MM.1S (cell line): ENCODE measurements at places on chromosomes 5 and 9.

- no peak overlapping the region for H3K27ac ChIP-seq
- DNase-seq: no peak
- no peak overlapping the region for H3K4me3 ChIP-seq
Observed at GRCh38 chr9:105309531-105309931, 65.1 kb downstream of the SLC44A1 start.

DNA sequence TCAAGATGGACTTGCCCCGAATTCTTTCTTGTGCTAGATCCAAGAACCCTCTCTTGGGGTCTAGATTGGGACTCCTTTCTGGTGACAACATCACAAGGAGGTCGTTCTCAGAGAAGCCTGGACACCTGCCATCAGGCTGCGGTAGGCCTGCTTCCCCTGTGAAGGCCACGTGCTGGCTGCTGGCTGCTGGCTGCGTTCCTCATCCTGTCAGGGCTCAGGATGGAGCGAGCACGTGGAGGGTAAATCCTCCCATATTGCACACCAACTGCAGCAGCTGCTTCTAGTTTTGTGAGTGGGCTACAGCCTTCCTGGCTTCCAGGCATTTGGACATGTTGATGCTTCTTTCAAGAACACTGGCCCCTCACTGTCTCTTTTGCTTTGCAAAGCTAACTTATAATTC lies 95.6 kb downstream of the HSPA4 start:
- H3K27ac ChIP-seq: no peak overlapping the region
- DNase-seq: no peak
- peaks cover 10% of the 10 kb centered on the region; the same call in 1 of the 2 replicates for H3K4me1 ChIP-seq
- no peaks in the 10 kb centered on the region for H3K36me3 ChIP-seq
- no peaks in the 10 kb centered on the region for H3K27me3 ChIP-seq
- H3K4me3 ChIP-seq: no peak overlapping the region

- no peaks in the 10 kb centered on the region for H3K27me3 ChIP-seq
- H3K4me1 ChIP-seq: no peaks in the 10 kb centered on the region
- H3K4me3 ChIP-seq: no peak overlapping the region
- no peak for DNase-seq
Observed at GRCh38 chr5:14327624-14328023, 184.5 kb downstream of the TRIO start.

DNA sequence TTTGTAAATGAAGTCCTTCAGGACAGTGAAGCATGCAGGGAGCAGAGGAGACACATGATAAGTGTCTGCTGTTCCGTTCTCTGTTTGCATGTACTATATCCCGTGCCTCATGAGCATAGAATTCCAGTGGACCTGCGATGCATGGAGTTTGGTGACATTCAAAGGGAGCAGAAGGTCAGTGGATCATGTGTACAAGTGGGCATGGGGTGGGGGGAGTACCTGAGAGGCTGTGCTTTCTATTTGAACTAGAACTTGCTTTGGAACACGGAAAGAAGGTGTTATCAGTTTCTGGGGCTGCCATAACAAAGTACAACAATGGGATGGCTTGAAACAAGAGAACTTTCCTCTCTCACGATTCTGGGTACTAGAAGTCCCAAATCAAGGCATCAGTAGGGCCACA lies 5.1 kb upstream of the CCNJL start:
- DNase-seq: no peak
- no peak overlapping the region for H3K4me3 ChIP-seq
- H3K27ac ChIP-seq: no peak overlapping the region
- H3K27me3 ChIP-seq: 0 out of 2 replicates have a peak, but pooled peaks cover 4% of the 10 kb centered on the region
- no peaks in the 10 kb centered on the region for H3K36me3 ChIP-seq
- peaks cover 11% of the 10 kb centered on the region for H3K4me1 ChIP-seq

GRCh38 chr5:2005101-2006041 lies 122.6 kb upstream of the IRX4 start:
- no peaks in the 10 kb centered on the region for H3K36me3 ChIP-seq
- no peaks in the 10 kb centered on the region for H3K4me1 ChIP-seq
- no peaks in the 10 kb centered on the region; the same call in 1 of the 2 replicates for H3K27me3 ChIP-seq
- no peak overlapping the region for H3K27ac ChIP-seq

GRCh38 chr5:172556971-172557461 lies 84.0 kb upstream of the NEURL1B start:
- no peak overlapping the region for H3K27ac ChIP-seq
- H3K36me3 ChIP-seq: no peaks in the 10 kb centered on the region
- DNase-seq: no peak
- no peaks in the 10 kb centered on the region for H3K4me1 ChIP-seq

DNA sequence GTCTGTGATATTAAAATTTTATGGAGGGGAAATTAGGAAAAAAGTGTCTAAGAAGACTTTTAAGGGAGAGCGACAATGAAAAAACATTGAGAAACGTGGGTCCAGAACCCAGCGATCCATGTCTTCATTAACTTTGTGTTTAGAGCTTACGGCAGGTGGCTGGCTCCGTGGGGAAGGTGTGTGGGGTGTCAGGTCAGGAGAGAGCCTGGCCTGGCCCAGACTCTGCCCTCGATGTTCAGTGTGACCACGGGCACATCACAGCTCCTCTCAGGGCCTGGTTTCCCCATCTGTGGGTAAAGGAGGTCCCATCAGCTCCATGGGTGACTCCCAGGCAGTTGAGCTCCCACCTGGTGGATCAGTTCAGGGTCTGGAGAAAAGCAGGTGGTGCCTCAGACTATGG lies 22.1 kb downstream of the DAB2IP start:
- no peaks in the 10 kb centered on the region for H3K36me3 ChIP-seq
- H3K4me3 ChIP-seq: no peak overlapping the region
- no peaks in the 10 kb centered on the region for H3K4me1 ChIP-seq

- DNase-seq: no peak
- no peaks in the 10 kb centered on the region for H3K27me3 ChIP-seq
- H3K4me1 ChIP-seq: no peaks in the 10 kb centered on the region
- H3K36me3 ChIP-seq: peaks cover 11% of the 10 kb centered on the region
- no peak overlapping the region for H3K4me3 ChIP-seq
- H3K27ac ChIP-seq: no peak overlapping the region
Observed at GRCh38 chr5:172920447-172920849, 38.8 kb upstream of the RPL26L1 start.

- H3K27me3 ChIP-seq: no peaks in the 10 kb centered on the region
- no peak overlapping the region for H3K4me3 ChIP-seq
- H3K36me3 ChIP-seq: no peaks in the 10 kb centered on the region
- no peaks in the 10 kb centered on the region for H3K4me1 ChIP-seq
- H3K27ac ChIP-seq: no peak overlapping the region
- DNase-seq: no peak
Observed at GRCh38 chr5:9239071-9239470, 306.8 kb downstream of the SEMA5A start.

- H3K4me3 ChIP-seq: no peak overlapping the region
- H3K27ac ChIP-seq: no peak overlapping the region
- H3K27me3 ChIP-seq: no peaks in the 10 kb centered on the region
- H3K4me1 ChIP-seq: no peaks in the 10 kb centered on the region
- H3K36me3 ChIP-seq: no peaks in the 10 kb centered on the region
Observed at GRCh38 chr5:124365361-124365801, 381.1 kb downstream of the ZNF608 start.

DNA sequence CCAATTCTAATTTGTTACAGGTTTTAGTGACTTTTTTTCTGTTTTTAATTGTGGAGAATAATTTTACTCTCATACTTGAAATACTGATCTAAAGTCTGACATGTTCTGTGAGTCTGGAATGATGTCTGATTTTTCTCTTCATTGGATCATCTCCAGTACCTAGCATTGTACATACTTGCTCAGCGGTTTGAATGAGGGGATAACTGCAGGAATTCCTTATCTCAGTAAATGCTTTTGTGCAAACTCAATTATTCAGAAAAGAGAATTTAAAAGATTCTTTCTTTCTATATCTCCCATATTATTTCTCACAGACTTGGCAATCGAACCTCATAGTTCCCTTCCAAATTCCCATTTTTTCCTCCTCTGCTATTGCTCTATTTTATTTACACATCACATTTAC lies 397.9 kb upstream of the SGCD start:
- H3K36me3 ChIP-seq: no peaks in the 10 kb centered on the region
- H3K4me3 ChIP-seq: no peak overlapping the region
- H3K27ac ChIP-seq: no peak overlapping the region
- no peaks in the 10 kb centered on the region for H3K27me3 ChIP-seq
- no peaks in the 10 kb centered on the region for H3K4me1 ChIP-seq
- DNase-seq: no peak

DNA sequence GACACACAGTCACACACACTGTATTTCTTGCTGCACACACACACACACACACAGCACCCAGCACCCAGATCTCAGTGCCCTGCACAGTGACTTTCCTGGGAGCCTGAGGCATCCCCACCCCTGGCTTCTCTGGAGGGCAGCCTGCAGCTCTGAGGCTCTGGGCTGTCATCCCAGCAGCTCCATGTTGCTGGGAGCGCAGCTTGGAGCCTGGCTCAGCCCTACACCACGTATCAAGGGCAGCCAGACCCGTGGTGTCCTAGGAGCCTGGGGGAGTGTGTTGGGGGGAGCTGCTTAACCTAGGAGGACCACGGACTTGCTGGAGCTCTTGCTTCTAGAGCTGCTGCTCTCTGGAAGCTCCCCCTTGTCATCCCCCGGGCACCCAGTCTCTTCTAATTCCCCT lies 5.2 kb downstream of the IER5L start:
- H3K36me3 ChIP-seq: no peaks in the 10 kb centered on the region
- H3K27ac ChIP-seq: no peak overlapping the region
- 0 out of 2 replicates have a peak, but pooled peaks cover 6% of the 10 kb centered on the region for H3K4me1 ChIP-seq
- H3K4me3 ChIP-seq: no peak overlapping the region
- no peak for DNase-seq

DNA sequence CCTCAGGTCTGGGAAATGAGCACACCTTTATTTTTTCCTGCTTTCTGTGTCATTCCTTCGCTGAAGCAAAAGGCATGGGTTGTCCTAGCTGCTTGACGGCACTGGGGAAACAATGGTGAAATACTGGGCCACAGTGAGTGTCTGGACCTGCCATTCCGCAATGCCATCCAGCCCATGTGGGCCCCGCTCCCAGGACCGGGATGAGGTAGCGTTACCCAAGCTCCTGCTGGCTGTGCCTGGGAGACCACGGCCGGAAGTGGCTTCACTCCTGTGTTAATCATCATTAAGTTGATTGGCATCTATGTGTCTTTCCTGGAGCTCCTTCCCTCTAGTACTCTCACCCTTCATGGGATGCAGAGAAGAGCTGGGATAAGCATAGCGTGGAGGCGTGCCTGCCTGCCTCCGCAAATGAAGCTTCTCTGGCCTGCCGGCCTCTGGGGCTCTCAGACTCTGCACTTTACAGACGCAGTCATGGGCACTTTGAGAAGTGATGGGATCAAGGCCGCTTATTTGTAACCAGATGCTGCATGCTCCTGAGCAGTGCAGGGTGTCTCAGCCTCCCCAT lies 16.5 kb upstream of the SMIM32 start:
- no peak for DNase-seq
- no peak overlapping the region for H3K4me3 ChIP-seq
- H3K4me1 ChIP-seq: no peaks in the 10 kb centered on the region
- no peaks in the 10 kb centered on the region for H3K36me3 ChIP-seq

- H3K27ac ChIP-seq: no peak overlapping the region
- H3K4me3 ChIP-seq: no peak overlapping the region
- H3K27me3 ChIP-seq: no peaks in the 10 kb centered on the region
- no peak for DNase-seq
- no peaks in the 10 kb centered on the region for H3K36me3 ChIP-seq
Observed at GRCh38 chr9:109062543-109062942, 49.2 kb upstream of the CTNNAL1 start.

GRCh38 chr9:114451707-114452031 lies 53.6 kb downstream of the WHRN start:
- DNase-seq: no peak
- H3K36me3 ChIP-seq: no peaks in the 10 kb centered on the region
- no peaks in the 10 kb centered on the region for H3K27me3 ChIP-seq
- peaks cover 68% of the 10 kb centered on the region for H3K4me1 ChIP-seq
- H3K27ac ChIP-seq: peak overlapping the region; percentile 97
